ENCODE measurements at places on chromosomes 2 and 18.

GRCh38 chr18:9685615-9685890 lies 22.5 kb upstream of the RAB31 start:
- no peak for DNase-seq
- H3K4me3 ChIP-seq = no peak overlapping the region
- peaks cover 8% of the 10 kb centered on the region for H3K4me1 ChIP-seq

- no peaks in the 10 kb centered on the region for H3K27me3 ChIP-seq
- H3K36me3 ChIP-seq = no peaks in the 10 kb centered on the region
- DNase-seq = no peak
- no peak overlapping the region for H3K27ac ChIP-seq
- no peaks in the 10 kb centered on the region for H3K4me1 ChIP-seq
Measured at GRCh38 chr2:129499747-129500146, 479.7 kb upstream of the RAB6C start.

GRCh38 chr2:54957321-54957999 lies 92.8 kb downstream of the RTN4 start:
- no peak overlapping the region for H3K4me3 ChIP-seq
- H3K27ac ChIP-seq = no peak overlapping the region
- no peak for DNase-seq

DNA sequence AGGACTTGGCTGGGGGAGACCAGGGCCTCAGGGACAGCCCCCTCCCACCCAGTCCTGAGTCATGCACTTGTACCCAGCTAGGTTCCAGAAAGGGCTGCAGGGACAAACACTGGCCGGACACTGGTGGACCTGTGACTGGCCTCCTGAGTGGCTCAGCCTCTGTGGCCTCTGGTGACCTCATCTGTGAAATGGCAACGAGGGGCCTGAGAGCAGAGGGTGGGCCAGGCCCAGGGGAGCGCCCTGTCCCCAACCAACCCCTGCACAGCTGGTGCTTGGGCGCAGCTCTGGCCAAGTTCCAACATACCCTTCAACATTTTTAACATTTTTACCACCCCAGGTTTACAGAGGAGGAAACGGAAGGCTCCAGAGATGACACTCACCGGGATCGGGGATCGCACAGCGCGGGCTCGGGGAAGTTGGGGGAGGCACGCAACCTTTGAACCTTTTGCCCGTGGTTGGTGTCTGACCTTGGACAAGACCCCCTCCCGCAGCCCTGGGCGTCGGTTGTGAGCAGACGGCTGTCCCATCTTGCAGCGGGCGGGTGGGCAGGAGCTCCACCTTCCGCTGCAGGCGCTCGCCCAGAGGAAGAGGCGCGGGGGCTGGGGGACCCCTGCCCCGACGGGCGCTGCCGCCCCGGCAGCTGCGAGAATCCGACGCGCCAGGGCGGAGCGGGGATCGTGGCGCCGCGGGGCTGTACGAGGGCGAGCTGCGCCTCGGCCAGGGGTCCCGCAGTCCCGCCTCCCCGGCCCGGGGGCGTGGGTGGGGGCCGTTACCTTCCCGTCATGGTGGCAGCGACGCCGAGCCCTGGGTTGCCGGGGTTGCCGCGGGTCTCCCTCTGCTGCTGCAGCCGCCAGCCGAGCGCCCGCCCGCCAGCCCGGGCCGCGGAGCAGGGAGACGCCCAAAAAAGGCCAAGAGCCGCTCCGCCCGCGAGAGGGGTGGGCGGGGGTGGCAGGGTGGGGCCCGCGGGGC lies 805 bp downstream of the LIMS2 start:
- H3K4me1 ChIP-seq = peaks cover 26% of the 10 kb centered on the region
- peaks cover 45% of the 10 kb centered on the region for H3K27me3 ChIP-seq
- no peak overlapping the region for H3K27ac ChIP-seq

DNA sequence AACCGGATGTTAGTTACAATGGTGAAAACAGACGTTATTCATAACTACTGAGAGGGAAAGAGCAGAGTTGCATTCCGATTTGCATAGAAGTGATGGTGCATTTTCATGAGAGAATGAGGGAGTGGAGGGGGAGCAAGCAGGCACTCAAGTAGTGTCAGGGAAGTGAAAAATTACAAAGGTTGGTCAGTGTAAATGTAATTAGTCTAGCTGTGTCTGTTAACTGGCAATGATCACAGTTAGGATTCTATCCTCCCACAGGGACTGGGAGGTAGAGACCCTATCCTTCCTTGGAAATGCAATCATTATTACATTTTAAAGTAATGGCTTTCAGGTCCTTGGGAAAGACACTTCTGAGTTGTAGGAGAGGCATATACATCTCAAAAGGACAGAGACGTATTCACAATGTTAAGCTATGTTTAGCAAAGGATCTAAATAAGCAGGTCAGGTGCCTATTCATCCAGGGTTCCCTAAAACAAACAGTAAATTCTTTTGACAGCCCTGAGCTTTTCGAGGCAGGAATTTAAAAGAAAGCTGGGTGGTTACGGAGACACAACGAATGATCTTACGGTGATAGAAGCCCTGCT lies 1671.8 kb upstream of the DDX18 start:
- H3K4me1 ChIP-seq = no peaks in the 10 kb centered on the region
- H3K4me3 ChIP-seq = no peak overlapping the region
- H3K27ac ChIP-seq = no peak overlapping the region
- DNase-seq = no peak
- H3K36me3 ChIP-seq = no peaks in the 10 kb centered on the region

- H3K4me3 ChIP-seq = no peak overlapping the region
- no peaks in the 10 kb centered on the region for H3K4me1 ChIP-seq
- H3K27ac ChIP-seq = no peak overlapping the region
- no peaks in the 10 kb centered on the region for H3K36me3 ChIP-seq
- no peaks in the 10 kb centered on the region for H3K27me3 ChIP-seq
- DNase-seq = no peak
Measured at GRCh38 chr2:381181-381580, 93.3 kb upstream of the ALKAL2 start.

DNA sequence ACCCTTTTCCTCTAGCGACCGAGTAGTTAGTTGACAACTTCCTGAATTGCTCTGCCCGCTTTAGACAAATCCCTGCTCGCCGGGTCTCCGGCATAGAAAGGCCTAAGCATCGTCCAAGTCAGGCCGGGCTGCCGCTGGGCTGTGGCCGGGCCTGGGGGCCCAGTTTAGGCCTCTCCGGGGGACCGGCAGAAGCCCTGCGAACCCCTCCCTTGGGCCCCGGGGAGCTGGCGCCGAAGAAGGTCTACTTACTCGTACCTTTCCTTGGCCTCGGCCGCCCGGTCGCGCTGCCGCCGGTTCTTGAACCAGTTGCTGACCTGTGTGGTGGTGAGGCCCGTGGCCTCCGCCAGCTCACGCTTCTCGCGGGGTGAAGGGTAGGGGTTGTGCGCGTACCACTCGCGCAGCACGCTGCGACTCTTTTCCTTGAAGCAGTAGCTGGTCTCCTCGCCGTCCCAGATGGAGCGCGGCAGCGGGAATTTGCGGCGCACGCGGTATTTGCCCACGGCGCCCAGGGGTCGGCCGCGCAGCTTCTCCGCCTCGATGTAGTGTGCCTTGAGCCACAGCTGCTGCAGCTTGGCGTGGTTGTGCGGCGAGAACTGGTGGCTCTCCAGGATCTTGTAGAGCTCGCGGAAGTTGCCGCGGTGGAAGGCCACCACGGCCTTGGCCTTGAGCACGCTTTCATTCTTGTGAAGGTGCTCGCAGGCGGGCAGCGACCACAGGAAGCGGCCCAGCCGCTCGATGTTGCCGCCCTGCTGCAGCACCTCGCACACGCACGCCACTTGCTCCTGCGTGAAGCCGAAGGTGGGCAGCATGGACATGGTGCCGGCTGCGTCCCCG lies 739 bp downstream of the SIX2 start:
- H3K27me3 ChIP-seq = peaks cover 66% of the 10 kb centered on the region
- peak overlapping the region; percentile 71 for H3K4me3 ChIP-seq
- H3K36me3 ChIP-seq = no peaks in the 10 kb centered on the region
- H3K27ac ChIP-seq = peak overlapping the region; percentile 24
- H3K4me1 ChIP-seq = peaks cover 45% of the 10 kb centered on the region

- DNase-seq = no peak
- H3K27me3 ChIP-seq = no peaks in the 10 kb centered on the region
- no peaks in the 10 kb centered on the region for H3K36me3 ChIP-seq
- H3K4me3 ChIP-seq = no peak overlapping the region
Measured at GRCh38 chr2:72293620-72294019, 146.0 kb upstream of the CYP26B1 start.

GRCh38 chr18:67451960-67452359 lies 64.6 kb downstream of the DSEL start:
- no peaks in the 10 kb centered on the region for H3K27me3 ChIP-seq
- H3K4me1 ChIP-seq = no peaks in the 10 kb centered on the region
- H3K27ac ChIP-seq = no peak overlapping the region

GRCh38 chr18:39191931-39192330 lies 1626.3 kb upstream of the CELF4 start:
- no peak overlapping the region for H3K4me3 ChIP-seq
- no peaks in the 10 kb centered on the region for H3K27me3 ChIP-seq
- H3K36me3 ChIP-seq = no peaks in the 10 kb centered on the region
- no peaks in the 10 kb centered on the region for H3K4me1 ChIP-seq
- no peak overlapping the region for H3K27ac ChIP-seq
- no peak for DNase-seq

- DNase-seq = peak; percentile 16
- peaks cover 15% of the 10 kb centered on the region for H3K4me1 ChIP-seq
- H3K27me3 ChIP-seq = no peaks in the 10 kb centered on the region
- H3K27ac ChIP-seq = peak overlapping the region; percentile 48
- H3K36me3 ChIP-seq = no peaks in the 10 kb centered on the region
Measured at GRCh38 chr2:133326652-133327397, 241.4 kb downstream of the NCKAP5 start.

GRCh38 chr2:82395531-82395930 lies 2063.5 kb downstream of the SUCLG1 start:
- H3K27me3 ChIP-seq = no peaks in the 10 kb centered on the region
- no peak overlapping the region for H3K4me3 ChIP-seq
- H3K36me3 ChIP-seq = no peaks in the 10 kb centered on the region

GRCh38 chr2:191382801-191383200 lies 137.6 kb downstream of the MYO1B start:
- H3K4me1 ChIP-seq = peaks cover 8% of the 10 kb centered on the region
- no peaks in the 10 kb centered on the region for H3K27me3 ChIP-seq
- peaks cover 11% of the 10 kb centered on the region for H3K36me3 ChIP-seq
- no peak overlapping the region for H3K4me3 ChIP-seq

- DNase-seq = peak; percentile 49
- peaks cover 1% of the 10 kb centered on the region for H3K36me3 ChIP-seq
- H3K4me1 ChIP-seq = no peaks in the 10 kb centered on the region
Measured at GRCh38 chr2:64143169-64144056, 807 bp downstream of the PELI1 start.

GRCh38 chr2:134919341-134920210 lies 954 bp downstream of the CCNT2 start:
- H3K27me3 ChIP-seq = no peaks in the 10 kb centered on the region
- peaks cover 3% of the 10 kb centered on the region for H3K4me1 ChIP-seq
- peak overlapping the region; percentile 100 for H3K27ac ChIP-seq

DNA sequence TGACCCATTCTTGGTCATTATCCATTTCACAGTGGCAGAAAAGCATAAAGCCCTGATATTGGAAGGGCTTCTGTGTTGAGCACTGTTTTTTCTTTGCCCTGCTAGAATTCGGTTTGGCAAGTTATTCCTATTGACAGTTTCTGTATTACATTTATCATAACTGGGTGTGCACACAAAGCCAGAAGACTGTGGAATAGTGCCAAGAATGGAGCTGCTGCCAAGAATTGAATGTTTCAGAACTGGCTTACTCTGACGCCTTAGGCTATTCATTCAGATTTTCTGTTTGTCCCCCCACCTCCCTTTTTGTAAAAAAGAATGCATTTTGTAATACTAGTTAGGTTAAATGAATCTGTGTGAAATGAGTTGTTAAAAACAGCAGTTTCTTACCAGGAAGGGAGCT lies 12.7 kb downstream of the KDM3A start:
- no peaks in the 10 kb centered on the region for H3K4me1 ChIP-seq
- DNase-seq = no peak
- H3K27me3 ChIP-seq = no peaks in the 10 kb centered on the region
- H3K36me3 ChIP-seq = peaks cover 89% of the 10 kb centered on the region

DNA sequence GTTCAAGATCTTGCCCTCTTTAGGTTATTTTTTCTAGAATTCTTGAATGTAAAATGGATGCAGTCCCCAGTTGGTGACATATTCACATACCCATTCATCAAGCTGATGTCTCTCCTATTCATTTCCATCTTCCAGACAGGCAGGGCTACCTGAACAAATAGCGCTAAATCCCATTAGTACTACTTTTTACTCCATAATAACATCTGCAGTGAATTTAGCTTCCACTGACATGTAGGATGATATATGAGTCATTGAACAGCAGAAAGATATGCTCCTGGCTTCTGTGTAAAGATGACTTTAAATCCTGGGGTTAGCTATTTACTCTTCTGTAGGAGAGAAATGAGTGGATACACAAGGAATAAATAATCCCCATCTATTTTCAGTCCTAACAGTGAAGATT lies 194.7 kb downstream of the RND3 start:
- no peak overlapping the region for H3K27ac ChIP-seq
- H3K36me3 ChIP-seq = no peaks in the 10 kb centered on the region
- no peak overlapping the region for H3K4me3 ChIP-seq
- DNase-seq = no peak

GRCh38 chr2:98472961-98473746 lies 28.5 kb downstream of the INPP4A start:
- H3K27ac ChIP-seq = no peak overlapping the region
- H3K27me3 ChIP-seq = no peaks in the 10 kb centered on the region
- H3K4me1 ChIP-seq = peaks cover 7% of the 10 kb centered on the region
- no peak for DNase-seq

DNA sequence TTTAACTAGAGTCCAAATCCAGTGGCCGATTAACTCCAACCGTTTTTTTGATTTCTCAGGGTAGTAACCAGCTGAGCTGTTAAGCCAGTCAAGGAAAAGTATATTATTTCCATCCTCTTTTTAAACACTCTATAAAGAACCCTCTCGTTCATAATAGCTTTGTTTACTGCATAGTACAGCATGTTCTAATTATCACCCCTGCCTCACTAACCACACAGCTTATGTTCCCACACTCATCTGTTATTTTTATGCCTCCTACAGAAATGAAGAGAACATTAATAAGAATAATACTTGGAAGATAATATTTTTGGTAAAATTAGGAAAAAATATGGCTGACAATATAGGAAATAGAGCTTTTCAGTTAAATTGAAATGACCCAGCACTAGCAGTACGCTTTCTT lies 2132.8 kb upstream of the CELF4 start:
- no peaks in the 10 kb centered on the region for H3K4me1 ChIP-seq
- no peak overlapping the region for H3K27ac ChIP-seq
- H3K27me3 ChIP-seq = no peaks in the 10 kb centered on the region
- no peaks in the 10 kb centered on the region for H3K36me3 ChIP-seq

- no peaks in the 10 kb centered on the region for H3K4me1 ChIP-seq
- H3K36me3 ChIP-seq = peaks cover 17% of the 10 kb centered on the region
- H3K27ac ChIP-seq = no peak overlapping the region
- no peaks in the 10 kb centered on the region for H3K27me3 ChIP-seq
- no peak overlapping the region for H3K4me3 ChIP-seq
Measured at GRCh38 chr2:189016311-189016861, 42.2 kb downstream of the COL3A1 start.

DNA sequence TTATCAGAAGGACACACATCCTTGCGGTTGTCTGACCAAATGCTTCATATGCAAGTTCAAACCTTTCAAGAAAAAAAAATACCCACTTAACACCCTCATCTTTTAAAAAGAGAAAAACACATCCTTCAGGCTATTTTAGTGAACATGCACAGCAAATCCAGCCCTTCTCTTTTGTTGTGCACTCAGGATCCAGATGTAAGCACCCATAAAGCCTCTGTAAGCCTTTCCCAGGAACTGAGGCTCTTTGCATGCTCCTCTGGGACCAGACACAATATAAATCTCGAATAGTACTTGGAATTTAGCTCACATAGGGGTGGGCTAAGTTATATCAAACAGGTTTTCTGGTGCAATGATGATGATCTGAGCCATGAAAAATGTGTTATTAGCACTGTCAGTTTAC lies 308.8 kb upstream of the FAM98A start:
- H3K36me3 ChIP-seq = no peaks in the 10 kb centered on the region
- H3K27me3 ChIP-seq = no peaks in the 10 kb centered on the region
- no peaks in the 10 kb centered on the region for H3K4me1 ChIP-seq
- H3K27ac ChIP-seq = no peak overlapping the region
- H3K4me3 ChIP-seq = no peak overlapping the region
- no peak for DNase-seq

Data from mesenchymal stem cell (in vitro differentiated cells and primary cell).